ENCODE measurements at places on chromosomes 5 and 9. TPM values are rescaled to one million over a fixed set of nuclear protein-coding genes. Genes with fewer than 3 reads are reported as not detected.

UBE2B gene
- 114 TPM for total RNA-seq

SPATA31A3 gene
- not detected for total RNA-seq

FBP2 gene
- not detected for total RNA-seq

TMEM232 gene
- 2.7 TPM for total RNA-seq

CYLC2 gene
- total RNA-seq = not detected

MTRR gene
- total RNA-seq = 40.9 TPM

IRGM gene
- total RNA-seq = not detected

REEP2 gene
- total RNA-seq = 18.3 TPM

LHX6 gene
- not detected for total RNA-seq

PCDHGB7 gene
- 6.2 TPM for total RNA-seq

All from osteocyte (in vitro differentiated cells).